NCI-H2029 treated with DMSO at 0.1 percent for 48 hours (cell line): ENCODE measurements at places on chromosomes 13 and 19.
A peak's percentile ranks its signal among the peaks of the same experiment; 100 is the strongest.

- DNase-seq: no peak
Observed at GRCh38 chr19:4720037-4720700, 3.5 kb downstream of the DPP9 start.

GRCh38 chr13:27170221-27170515 lies 1.4 kb downstream of the USP12 start:
- DNase-seq: no peak

DNA sequence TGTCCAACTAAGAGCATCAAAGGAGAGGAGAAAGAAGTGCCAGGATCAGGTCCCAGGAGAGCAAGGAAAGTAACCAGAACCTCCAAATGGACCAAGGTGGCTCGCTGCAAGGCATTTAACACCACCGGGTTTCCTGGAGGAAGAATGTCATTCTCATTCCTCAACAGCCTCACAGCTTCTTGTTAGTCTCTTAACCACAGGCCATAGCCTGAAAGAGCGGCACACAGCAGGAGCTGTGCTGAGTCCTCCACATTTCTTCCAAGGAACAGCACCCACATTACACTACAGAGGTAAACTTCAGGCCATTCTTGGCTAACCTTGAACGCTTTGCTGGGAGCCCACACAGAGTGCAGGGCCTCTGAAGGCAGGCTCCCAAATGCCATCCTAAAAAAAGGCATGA lies 23.6 kb downstream of the DOCK9 start:
- DNase-seq: no peak

DNA sequence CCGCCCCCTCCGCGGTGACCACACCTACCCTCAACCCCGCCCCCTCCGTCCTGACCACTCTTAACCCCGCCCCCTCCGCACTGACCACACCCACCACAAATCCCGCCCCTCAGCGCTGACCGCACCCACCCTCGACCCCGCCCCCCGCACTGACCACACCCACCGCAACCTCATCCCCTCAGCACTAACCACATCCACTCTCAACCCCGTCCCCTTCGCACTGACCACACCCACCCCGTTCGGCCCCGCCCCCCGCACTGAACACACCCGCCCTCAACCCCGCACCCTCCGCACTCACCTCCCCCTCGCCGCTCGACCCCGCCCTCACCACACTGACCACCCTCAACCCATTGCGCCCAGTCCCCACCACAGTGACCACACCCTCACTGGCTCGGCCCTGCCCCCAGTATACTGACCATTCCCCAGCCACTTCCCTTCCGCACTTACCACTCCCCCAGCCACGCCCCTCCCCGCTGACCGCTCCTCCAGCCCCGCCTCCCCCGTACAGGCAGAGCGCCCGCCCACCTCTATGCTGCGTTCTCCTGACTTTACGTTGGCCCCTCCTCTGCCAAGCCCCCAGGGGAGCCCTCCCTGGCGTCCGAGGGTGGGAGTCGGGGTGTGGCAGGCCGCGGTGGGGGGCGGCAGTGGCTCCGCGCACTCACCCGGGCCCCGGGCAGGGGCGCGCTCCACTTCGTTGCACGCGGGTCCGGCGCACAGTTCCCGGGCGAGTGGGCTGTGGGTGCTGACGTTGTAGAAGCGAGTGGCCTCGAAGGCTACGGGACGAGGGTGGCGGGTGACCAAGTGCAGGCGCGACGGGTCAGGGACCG lies 8.4 kb downstream of the F2RL3 start:
- peak; percentile 46 for DNase-seq

DNA sequence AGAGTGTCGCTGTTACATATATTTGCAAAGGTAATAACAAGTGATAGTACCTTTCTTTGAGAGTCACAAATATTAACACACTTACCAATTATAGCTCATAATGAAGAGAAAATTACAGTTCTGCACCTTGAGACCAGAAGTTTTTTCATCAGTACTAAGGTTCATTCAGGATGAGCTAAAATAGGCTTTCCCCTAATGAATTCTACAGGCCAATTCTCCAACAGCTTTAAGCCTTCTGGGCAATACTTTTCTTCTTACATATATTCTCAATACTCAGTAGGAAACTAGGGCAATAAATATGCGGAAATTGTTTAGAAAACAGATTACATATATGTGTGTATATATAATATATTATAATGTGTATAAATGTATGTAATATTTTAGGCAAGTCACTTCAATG lies 2672.8 kb upstream of the PCDH20 start:
- DNase-seq: no peak

GRCh38 chr13:91214031-91214430 lies 133.5 kb upstream of the MIR17HG start:
- no peak for DNase-seq

DNA sequence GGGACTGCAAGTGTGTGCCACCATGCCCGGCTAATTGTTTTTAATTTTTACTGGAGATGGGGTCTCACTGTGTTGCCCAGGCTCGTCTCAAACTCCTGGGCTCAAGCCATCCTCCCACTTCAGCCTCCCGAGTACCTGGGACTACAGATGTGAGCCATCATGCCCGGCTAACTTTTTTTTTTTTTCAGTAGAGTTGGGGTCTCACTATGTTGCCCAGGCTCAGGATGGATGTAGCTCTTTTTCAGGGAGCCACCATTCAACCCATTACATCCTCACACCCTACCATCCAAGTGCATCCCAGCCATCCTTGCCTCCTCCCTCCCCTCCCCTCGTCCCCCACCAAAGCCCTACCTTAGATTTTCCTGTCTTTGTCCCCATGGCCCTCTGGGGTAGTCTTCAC lies 14.9 kb downstream of the CELF5 start:
- no peak for DNase-seq

DNA sequence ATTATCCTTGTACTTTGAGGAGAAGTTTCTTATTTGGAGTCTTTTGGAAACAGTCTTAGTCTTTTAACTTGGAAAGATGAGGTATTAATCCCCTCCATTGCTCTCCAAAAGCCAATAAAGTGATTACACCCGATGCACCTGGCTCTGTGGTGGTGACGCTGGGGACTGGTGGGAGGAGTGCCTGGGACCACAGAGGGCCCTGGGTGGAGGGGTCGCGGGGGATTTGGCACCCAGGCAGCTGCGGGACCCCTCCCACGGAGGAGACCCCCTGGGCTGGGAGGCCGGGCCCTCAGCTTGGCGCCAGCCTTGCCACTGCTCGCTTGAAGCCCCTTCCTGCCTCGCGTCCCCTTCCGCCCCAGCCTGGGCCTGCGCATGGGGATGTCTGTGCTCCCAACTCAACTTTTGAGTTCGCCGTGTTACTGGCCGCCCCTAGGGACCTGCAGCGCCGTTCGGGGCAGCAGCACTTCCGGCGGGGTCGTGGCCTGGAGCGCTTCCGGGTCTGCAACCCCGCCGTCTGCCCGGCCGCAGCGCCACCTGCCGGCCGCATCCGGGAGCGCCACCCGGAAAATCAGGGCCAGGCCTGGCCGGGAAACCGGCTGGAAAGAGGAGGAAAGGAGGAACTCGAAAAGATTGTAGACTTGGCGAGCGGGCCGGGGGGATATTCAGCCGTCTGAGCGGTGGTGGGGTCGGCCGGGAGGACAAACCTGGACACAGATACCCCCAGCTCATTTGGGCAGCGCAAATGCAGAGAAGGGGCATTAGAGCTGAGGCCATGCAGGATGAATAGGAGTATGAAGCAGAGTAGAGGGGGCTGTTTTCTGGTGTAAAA lies 8.4 kb downstream of the PEAK3 start:
- peak; percentile 62 for DNase-seq

DNA sequence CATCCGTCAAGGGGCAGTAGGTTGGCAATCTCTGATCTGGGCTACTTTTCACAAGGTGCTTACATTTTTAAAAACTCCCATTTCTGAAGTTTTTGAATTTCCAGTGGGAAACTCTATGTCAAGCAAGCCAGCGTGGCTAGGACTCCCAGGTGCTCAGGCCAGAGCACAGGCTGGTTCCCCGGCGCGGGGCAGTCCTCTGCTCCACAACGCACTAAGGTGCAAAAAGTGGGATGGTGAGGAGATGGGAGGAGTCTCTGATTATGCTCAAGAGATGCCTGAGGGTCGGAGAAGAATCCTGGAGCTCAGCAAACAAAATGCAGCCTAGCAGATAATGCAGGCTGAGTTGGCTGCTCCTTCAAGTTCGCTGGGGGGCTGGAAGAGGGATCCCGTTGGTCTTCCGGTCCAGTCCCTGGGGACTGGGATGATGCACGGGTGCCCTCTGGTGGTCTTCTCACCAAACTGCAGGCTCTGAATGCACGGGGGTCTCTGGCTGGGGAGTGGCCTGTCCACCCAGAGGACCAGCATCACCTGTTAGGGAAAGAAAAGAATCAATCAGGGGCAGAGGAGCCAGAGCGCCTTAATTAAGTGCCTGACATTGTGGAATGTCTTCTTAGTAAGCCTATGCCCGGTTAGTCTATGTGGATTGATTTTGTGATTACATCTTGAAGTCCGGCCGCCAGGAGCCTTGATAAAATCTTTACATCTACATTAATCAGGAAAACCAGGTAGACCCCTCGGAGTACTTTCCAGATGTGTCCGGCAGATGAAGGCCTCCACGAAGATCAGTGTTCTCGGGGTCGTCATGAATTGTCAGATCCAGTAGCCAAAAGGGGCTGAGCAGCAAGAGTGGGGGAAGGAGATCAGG lies 244.4 kb upstream of the MAB21L1 start:
- DNase-seq: peak; percentile 16
